ENCODE measurements at places on chromosomes 5 and 9.

GRCh38 chr5:147084702-147085101 is 150.1 kb upstream of the STK32A start:
- no peak for DNase-seq

DNA sequence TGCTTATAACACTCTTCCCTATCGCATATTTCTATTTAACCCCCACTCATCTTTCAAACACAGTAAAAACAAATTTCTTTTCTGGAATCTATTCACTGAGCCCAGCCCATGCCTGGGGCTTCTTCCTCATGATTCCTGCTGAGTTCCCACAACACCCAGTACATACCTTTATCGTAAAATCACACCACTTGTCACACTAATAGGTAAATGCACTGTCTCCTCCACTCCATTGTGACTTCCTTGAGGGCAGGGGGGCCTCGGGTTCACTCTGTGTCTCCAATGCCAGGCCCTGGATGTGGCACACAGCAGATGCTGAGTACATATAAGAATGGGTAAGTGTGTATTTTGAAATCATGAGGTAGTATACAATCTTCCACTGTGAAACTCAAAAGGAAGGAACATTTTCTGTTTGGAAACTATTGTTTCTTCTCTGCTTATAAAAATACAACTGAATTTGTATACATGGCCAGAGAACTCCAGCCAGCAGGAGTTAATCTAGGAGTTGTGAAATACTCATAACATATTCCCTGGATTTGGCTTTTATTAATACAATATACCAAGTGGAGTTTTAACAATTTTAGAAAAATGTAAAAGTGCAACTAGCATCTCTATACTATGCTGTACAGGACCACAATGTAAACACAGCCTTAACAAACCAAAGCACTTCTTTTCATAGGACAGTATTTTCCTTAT is 7.2 kb downstream of the PLK2 start:
- DNase-seq: no peak

DNA sequence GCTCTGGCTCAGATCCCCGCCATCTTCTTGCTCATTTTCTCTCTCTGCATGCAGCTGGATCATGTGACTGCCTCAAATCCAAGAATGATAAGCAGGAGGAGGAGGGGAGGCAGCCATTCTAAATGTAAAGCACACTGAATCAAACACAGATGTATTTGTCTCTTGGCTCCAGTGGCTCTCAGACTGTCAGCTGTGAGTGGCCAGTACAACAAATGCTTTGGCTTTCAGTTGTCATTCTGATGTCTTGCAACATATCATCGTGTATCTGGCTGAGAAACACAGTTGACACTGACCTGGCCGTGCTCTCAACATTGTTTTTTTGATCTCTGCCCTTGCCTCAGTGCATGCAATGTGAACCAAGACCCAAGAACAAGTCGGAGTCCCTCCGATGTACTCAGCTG is 233.1 kb downstream of the ADAMTSL1 start:
- peak; percentile 45 for DNase-seq

DNA sequence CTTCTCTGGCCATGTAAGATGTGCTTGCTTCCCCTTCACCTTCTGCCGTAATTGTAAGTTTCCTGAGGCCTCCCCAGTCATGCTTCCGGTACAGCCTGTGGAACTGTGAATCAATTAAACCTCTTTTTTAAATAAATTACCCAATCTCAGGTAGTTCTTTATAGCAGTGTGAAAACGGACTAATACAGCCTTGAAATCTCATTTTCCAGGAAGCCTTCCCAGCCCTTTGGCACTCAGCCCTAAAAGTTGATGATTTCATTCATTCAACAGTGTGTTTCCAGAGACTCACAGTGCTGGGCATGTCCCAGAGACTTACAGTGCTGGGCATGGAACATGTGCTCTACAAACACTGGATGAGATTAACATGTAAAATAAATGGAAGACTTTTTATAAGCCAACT is 135.8 kb downstream of the DCP2 start:
- peak; percentile 61 for DNase-seq

DNA sequence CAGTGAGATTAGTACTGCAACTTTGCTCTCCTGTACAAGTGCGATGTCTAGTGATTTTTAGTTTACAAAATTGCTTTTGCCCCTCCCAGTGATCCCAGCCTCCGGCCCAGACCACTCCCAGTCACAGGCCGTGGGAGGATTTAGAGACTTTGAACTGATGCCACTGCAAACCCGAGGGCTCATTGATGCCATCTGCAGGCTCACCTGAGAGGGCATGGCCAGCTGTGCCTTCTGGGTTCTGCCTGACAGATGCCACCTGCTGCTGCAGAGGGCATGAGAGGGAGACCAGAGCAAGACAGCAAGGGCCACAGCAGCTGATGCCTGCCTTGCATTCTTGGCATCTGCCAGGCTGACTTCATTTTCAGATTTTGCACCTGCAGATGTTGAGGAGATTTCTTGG is 593.8 kb downstream of the CDK5RAP2 start:
- no peak for DNase-seq

DNA sequence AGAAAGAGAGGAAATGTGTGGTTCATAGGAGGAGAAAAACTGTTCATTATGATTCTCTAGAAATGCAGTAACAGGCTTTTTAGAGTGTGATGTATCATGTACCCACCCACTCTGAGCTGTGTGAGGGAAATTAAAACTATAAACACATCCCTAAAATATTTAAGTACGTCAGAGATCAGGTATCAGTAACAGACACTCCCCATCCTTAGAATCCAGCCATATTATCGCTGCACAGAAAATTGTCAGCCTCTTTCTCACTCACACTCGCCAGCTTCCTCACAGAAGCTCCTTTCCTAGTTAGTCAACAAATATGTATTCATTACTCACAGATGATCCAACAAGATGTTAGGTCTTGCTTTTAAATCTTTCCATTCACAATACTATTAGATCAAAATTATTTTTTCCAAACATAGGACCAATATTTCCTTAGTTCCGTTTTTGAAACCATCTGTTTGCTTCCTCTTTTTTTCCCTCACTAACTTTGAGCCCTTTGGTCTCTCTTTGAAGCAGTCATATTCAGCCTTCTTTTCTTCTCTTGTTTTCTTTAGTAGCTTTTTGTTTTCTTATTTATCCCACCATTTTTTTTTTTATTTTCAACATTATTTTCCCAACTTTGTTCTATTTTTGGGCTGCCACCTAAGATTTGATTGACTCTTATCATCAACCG is 13.6 kb upstream of the MAST4 start:
- no peak for DNase-seq

- DNase-seq: peak; percentile 63
Observed at GRCh38 chr5:146541958-146542849, 26.2 kb upstream of the GPR151 start.

DNA sequence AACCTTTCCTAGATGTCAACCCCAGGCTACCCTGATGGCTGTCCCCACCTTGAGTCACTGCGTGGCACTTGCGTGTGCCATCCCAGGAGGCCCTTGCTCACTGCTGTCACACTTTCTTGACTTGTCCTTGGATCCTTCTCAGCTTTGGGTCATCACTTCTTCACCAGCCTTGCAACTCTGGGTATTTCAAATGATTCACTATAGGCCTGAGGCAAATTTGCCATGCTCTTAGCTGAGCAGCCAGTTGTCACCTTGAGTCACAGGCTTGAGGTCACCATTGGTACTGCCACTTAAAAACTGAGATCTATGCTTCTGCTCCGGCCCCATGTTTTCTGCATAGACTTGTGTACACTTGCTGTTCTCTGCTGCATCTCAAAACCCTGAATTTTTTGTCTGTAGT is 84.7 kb downstream of the BASP1 start:
- DNase-seq: no peak

DNA sequence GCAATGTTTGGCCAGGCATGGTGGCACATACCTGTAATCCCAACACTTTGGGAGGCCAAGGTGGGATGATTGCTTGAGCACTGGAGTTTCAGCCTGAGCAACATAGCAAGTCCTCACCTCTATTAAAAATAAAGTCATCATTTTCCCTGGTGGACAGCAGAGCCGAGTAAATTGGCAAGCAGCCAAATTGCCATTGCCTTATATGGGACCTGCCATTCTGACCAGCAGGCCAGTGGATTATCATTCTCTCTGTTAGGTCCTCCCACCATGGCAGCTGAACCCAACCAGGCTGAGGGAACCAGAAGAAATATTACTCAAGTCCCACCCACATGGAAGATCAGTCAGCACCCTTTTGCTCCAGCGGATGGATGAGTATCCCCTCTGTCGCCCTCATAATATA is 1829.9 kb downstream of the EFNA5 start:
- DNase-seq: peak; percentile 18

- peak; percentile 50 for DNase-seq
Observed at GRCh38 chr5:53613061-53613460, 52.6 kb downstream of the NDUFS4 start.

GRCh38 chr9:82763656-82764055 is 299.3 kb downstream of the RASEF start:
- DNase-seq: no peak

- peak; percentile 58 for DNase-seq
Observed at GRCh38 chr9:113579283-113580040, 115.9 kb downstream of the RGS3 start.

- peak; percentile 16 for DNase-seq
Observed at GRCh38 chr9:38423973-38424843, at the start of gene IGFBPL1. IGFBPL1 (minus strand) TSS chr9:38424454; CDS start chr9:38424424, 30 bp downstream.

GRCh38 chr5:6700685-6701355 is 12.4 kb upstream of the TENT4A start:
- no peak for DNase-seq

DNA sequence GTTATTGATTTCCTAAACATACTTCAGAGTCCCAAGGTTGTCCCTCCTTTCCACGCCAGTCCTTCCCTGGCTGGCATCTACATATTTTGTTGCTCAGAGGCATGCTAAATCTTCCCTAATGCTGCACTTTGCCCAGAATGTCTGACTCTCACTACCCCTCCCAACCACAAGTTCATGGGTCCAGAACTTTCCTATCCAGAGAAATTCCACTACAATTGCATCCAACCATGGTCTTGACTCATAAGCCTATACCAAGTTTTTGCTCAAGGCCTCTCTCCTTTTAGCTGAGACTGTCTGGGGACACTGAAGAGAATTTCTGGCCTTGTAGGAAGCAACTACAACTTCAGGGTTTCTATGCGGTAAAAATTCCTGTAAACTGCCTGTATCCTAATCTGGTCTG is 206.3 kb downstream of the BNC2 start:
- DNase-seq: peak; percentile 44

GRCh38 chr9:74942801-74943200 is 9.9 kb downstream of the C9orf40 start:
- DNase-seq: peak; percentile 47

DNA sequence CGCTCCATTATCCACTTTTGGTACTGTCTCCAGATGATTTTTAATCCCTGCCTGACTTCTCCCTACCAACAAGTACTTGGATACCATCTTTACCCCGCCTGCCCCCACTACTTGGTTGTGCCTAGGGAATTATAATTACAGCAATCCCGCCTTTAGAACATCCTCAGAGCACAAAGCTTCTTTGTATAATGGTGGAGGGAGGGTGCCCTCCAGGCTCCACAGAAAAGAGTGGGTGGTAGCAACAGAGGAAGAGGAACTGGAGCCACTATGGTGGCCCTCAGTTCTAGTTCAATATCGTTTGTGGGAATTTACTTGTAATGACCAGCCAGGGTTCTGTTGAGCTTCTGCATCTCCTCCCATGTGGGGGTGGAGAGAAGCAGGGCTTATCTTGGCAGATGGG is 79.0 kb upstream of the RNF38 start:
- no peak for DNase-seq

GRCh38 chr5:35862126-35862525 is 5.4 kb downstream of the IL7R start:
- DNase-seq: no peak

- no peak for DNase-seq
Observed at GRCh38 chr5:56849671-56850070, 34.3 kb downstream of the MAP3K1 start.

GRCh38 chr9:113449376-113449775 is 14.2 kb upstream of the RGS3 start:
- DNase-seq: no peak

DNA sequence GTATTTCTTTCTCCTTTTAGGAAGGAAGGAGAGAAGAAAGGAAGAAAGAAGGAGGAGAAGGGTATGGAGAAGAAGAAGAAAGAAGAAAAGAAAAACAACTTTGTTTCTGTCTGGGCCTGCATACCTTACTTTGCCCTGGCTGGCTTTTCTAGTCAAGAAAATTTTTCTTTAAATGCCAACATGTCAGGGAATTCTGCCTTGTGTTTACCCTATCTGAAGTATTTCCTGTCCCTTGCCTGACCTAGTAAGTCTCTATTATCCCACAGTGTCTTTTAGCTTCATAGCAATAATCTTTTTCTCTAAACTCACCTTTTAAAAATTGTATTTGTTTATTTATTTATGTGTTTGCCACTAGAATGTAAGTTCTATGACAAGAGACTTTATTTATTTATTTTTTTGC is 1864.1 kb downstream of the EFNA5 start:
- DNase-seq: peak; percentile 38

DNA sequence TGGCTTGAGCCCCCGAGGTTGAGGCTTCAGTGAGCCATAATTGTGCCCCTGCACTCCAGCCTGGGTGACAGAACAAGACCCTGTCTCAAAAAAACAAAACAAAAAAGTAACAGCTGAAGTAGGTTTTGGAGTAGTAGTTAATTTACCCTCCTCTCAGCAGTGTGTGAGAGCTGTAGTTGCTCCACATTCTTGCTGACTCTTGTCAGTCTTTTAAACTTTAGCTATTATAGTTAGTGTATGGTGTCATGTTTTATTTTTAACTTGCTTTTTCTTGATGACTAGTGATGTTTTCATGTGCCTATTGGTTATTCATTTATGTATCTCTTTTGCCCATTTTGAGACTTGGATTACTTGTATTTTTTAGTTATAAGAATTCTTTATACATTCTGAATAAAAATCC is 52.9 kb upstream of the DHFR start:
- DNase-seq: no peak

GRCh38 chr5:172946146-172946545 is 13.1 kb upstream of the RPL26L1 start:
- DNase-seq: no peak

DNA sequence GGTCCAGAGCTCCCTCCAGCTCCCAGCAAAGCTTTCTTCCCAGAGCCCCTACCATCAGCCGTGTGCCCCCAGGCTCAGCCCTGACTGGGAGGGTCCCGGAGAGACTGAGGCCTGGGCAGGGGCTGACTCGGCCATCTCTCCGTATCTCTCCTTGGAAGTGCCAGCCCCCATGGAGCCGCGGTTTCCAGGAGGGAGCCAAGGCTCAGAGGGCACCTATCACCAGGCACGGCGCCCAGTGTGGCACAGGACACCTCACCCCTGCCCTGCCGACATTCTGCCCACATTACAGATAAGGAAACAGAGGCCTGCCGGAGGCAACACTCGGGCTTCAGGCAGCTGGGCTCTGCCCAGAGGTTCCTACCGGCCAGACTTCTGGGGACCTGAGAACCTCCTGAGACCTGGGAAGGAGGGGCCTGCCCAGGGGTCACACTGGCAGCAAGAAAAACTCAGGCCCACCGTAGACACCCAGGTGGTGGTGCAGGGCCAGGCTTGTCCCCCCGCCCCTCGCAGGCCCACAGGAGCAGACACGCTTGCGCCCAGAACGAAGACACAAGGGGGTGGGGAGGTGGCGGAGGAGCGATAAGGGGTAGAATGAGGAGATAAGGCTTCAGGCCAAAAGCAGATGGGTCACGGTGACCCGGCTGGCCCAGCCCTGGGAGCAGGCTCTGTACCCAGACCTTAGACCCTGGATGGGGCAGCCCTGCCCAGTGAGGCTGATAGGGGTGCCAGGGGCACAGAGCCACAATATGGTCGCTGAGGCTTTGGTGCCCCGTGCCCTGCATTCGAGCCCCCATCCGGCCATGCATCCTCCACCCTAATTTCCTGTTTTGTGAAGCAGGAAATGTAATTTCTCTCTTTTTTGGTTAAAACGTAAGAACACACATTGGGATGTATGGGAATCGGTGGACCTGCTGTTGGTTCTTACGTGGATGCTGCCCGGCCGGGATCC is 11.8 kb downstream of the NR5A1 start:
- DNase-seq: no peak

Measured in iris pigment epithelial cell (primary cell).